ENCODE measurements at places on chromosomes 5 and 9.

GRCh38 chr5:88183255-88183654 is 85.4 kb downstream of the TMEM161B start:
- DNase-seq, result no peak

DNA sequence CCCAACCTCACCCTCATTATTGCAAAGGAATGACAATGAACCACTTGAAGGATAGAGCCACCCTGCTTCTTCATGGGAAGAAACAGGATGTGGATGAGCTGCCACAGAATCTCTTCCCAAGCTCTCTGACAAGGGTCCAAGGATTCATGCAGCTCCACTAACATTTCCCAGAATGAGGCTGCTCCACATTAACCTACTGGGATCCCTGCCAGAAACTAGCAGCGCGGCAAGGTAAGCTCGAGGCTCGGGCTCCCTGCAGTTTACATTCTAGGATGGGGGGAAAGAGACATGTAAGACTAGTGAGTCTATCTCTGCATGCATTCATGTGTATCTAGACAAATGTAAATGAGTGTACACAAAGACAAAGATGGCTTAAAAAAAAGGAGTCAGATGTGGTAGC is 12.1 kb downstream of the DCAF12 start:
- no peak for DNase-seq

- DNase-seq, result peak; percentile 9
These were observed 72.0 kb downstream of the PDE8B start for GRCh38 chr5:77282337-77283027.

GRCh38 chr5:24381861-24382489 is 262.8 kb downstream of the CDH10 start:
- DNase-seq, result peak; percentile 12

DNA sequence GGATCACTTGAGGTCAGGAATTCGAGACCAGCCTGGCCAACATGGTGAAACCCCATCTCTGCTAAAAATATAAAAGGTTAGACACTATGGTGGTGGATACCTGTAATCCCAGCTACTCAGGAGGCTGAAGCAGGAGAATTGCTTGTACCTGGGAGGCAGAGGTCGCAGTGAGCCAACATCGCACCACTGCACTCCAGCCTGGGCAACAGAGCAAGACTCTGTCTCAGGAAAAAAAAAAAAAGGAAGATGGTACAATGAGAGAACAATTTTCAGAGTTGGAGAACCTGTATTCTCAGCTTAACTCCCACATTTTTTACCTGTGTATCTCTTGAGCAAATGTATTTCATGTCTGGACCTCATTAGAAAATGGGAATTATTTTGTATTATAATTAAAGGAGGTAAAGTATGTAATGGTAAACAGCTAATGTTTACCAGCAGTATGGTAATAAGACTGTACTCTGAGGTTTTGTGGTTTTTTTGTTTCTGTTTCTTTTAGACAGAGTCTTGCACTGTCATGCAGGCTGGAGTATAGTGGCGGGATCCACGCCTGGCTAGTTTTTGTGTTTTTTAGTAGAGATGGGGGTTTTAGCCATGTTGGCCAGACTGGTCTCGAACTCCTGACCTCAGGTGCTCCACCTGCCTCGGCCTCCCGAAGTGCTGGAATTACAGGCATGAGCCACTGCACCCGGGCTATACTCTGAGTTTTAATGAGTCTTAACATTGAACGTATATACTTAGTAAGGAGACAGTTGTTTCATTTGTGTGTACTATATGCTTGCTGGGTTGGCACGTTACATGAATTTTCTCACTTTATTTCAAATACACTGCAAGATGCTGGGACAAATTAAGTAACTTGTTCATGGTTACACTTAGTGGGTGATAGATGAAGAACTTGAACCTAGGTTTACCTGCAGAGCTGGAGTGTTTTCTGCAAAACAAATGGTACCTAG is 16.2 kb downstream of the UHRF2 start:
- DNase-seq, result no peak

DNA sequence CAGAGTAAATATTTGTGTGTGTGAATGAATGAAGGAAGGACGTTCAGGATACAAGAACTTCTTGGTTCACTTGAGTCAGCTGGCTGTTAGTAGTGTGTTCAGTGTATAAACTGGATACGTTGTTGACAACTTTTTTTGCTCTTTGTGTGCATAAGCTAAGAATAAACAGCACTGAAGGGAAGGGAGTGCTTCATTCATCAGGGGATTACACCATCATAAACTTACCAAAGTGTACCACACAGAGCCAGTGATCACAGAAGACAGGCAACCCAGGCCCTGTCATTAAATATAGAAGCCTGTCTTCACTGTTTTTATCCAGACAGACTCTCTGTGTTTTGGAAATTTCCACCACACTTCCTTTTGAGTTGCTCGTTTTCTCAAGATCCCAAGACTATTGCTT is 55.5 kb upstream of the MEF2C start:
- DNase-seq, result no peak

DNA sequence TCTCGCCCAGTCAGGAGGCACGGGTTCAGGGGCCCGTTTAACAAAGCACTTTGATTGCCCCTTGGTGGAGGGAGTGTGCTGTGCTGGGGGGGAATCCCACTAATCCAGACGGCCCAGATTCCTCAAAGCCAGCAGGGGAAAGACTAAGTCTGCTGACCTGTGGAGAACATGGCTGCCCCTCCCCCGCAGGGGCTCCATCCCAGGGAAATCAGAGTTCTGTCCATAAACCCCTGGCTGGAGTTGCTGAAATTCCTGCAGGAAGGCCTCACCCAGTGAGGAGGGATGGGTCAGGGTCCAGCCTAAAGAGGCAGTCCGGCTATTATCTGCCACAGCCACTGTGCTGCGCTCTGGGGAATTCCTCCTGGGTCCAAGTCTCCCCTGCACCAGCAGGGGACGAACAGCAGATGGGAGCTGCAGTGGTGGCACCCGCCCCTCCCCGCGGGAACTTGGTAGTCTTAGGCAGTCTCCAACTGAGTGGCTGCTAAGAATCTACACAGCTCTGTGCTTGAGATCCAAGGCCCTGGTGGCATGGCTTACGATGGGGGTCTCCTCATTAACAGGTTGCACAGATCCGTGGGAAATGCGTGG is 174.0 kb upstream of the DAB2 start:
- no peak for DNase-seq

DNA sequence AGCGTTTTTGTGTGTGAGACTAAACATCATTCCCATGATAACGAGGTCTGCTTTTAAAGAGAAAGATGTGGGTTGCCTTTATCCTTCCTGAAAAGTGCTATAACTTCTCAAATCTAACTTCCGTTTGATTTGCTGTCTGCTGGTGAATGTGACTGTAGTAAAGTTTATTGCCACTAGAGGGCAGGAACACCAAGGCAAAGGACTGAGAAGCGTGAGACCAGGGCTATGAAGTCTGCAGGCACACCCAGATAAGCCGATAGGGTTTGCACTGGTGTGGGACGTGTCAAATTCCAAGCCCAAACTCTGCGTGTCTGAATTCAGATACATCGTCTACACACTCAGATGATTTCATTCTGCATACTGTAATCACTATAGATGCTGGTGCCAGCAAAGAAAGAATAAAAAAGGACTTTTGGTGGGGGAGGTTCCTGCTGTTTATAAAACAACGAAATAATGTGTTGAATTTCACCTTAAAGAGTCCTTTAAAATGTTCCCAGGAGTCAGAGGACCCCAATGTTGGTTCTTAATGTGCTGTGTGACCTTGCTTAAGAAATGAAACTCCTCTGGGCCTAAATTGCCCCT is 87.2 kb downstream of the PTTG1 start:
- peak; percentile 82 for DNase-seq

DNA sequence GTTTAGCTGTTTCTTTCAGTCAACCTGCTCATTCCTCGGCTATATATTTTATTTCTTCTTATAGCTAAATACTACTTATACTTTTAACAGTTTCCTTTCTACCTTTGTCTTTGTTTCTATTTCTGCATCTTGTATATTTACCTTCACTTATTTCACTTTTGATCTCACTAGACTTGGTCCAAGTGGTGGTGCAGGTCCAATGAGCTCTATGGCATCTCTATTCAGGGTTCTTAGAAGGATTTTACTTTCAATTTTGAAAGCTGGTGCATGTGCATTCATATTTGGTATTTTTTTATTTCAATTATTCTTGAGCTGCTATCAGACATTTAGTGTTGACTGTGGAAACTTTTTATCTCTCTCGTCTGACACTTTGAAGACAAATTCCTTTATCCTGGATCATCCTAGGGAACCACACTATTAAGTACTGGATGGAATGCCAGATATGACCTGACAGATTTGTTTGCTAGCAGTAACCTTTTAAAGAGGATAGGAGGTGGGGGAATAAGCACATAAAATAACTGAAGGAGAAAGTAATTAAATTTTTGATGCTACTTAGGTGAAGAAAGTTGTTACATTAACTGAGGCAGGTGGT is 123.1 kb upstream of the PJA2 start:
- DNase-seq, result no peak

DNA sequence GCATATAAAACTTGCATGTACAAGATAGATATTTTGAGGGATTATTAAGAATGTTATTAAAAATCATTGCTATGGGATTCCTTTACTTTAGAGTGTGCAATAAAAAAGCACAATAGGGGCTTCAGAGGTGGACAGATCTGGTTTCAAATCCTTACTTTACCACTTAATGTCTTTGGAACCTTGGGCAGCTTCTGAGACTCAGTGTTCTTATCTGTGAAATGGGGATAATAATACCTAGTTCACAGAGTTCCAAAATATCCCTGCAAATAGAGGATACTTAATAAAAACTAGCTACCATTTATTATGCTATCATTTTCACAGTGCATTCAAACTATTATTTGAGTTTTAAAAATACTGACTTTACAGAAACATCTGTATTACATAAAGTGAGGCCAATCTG is 23.3 kb upstream of the PANK3 start:
- DNase-seq, result no peak

DNA sequence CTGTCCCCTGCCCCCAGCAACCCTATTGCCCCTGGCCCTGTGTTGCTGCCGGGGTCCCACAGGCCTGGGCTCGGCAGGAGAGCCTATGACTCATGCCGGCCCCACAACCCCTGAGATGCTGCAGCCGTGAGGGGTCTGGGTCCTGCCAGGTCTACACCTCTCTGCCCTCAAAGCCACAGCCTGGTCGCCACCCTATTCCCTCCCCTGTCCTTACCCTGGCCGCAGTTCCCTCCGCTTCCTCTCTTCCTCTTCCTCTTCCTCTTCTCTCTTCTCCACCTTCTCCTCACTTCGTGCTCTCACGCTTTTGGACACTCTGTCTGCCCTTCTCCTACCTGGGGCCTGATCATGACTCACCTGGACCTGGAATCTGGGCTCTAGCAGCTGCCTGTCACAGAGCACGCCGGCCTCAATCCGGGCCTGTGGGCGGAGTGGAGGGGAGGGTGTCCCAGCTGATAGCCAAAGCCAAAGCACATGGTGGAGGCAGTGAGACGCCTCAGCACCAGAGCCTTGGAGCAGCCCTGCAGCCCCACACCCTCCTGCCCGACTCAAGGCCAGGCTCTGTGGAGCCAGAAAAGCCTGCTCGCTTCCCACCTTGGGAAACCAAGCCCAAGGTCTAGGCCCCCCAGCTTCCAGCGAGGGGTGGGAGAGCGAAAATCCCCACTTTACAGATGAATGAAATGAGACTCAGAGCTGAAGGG is 26.8 kb upstream of the CSF1R start:
- no peak for DNase-seq

GRCh38 chr9:79719021-79719420 is 147.3 kb downstream of the TLE4 start:
- DNase-seq, result peak; percentile 49

DNA sequence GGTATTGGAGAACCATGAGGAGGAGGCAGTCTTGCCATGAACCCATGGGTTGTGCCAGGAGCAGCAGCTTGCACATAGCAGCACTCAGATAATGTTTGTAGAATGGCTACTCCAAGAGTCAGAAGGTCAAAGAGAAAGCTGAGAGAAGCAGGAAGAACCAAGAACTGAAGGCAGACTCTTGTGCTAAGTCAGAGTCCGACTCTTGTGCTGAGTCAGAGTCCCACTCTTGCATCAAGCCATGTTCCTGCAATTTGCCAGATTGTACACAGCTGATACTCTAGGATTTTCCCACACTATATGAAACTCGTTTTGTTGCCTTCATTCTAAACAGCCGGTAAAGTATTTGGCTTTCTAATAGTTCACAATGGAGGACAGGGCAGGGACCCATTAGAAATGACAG is 26.2 kb upstream of the HSPA9 start:
- DNase-seq, result peak; percentile 17

GRCh38 chr9:114902786-114903524 is 27.4 kb downstream of the TNFSF8 start:
- no peak for DNase-seq

DNA sequence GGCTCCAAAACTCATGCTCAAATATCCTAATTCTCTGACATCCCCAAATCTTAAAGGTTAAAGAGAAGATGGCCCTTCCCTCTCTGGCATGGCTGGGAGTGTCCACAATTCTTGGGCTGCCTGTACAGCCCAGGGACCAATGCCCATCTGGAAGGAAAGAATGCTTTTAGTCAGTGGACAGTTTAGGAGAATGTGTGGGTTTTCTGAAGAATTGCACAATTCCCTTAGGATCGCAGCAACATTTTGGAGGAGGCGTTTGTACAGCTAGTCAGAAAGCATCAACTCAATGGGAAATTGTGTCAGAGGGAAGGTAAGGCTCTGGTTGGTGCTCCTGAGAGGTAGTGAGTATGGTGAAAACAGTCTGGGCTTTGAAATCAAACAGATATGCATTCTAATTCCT is 15.0 kb downstream of the FAM193B start:
- peak; percentile 79 for DNase-seq

- DNase-seq, result no peak
These were observed 45.7 kb upstream of the ADRB2 start for GRCh38 chr5:148780711-148781110.
